ENCODE measurements at places on chromosomes 11 and 22. TPM values are rescaled to one million over a fixed set of nuclear protein-coding genes. Genes with fewer than 3 reads are reported as not detected.

GNG3 gene
- not detected for total RNA-seq

DMC1 gene
- total RNA-seq: not detected

HSPB2 gene
- 5.2 TPM for total RNA-seq

IL18BP gene
- total RNA-seq: 24.6 TPM

CALCA gene
- total RNA-seq: not detected

C11orf16 gene
- total RNA-seq: 1.5 TPM
